T-helper 2 cell (primary cell): ENCODE measurements at places on chromosomes 5 and 9.

DNA sequence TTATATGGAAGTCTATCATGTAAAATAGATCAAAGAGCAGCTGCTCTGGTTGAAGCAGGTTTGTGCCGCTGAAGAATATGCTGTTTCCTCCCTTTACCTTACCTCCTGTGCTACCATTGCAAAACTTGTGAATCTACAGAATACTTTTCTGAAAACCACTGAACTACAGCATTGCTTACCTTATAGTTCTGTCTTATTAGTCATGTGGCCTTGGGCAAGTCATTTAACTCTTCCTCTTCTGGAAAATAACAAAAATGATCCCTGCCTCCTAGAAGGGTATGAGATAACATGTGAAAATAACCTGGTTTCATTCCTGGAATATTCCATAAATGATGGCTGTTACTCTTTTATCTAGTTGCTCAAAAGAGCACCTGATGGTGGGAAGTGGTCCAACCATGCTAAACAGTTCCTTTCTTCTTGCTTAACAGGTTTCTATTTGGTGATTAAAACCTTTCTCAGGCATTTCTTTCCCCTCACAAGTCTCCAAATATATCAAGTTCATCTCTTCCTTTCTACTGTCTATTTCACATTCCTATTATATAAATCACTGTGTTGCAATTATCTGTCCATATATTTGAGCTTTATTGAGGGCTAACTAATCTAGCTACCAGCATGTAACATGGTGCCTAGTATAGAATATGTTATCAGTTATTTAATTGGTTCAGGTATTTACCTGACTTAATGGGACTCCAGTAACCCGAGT is 15.0 kb downstream of the TRIM32 start:
- no peak for DNase-seq

DNA sequence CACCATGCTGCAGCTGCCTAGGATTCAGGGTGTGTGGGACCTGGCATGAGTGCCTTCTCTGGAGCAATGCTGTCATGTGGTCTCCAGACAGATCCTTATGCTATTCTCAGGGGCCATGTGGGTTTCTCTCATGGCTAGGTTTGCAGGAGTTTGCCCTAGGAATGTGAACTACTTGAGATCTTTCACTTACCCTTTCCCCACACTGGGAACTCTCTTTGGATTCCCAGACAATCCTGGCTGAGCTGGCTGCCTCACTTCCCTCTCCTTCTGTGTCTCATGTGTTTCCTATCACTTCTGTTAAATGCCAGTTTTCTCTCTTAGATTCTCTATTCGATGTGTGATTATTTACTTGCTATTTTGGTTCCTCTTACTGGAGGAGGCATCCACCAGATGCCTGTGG is 270.2 kb upstream of the RASA1 start:
- no peak for DNase-seq

DNA sequence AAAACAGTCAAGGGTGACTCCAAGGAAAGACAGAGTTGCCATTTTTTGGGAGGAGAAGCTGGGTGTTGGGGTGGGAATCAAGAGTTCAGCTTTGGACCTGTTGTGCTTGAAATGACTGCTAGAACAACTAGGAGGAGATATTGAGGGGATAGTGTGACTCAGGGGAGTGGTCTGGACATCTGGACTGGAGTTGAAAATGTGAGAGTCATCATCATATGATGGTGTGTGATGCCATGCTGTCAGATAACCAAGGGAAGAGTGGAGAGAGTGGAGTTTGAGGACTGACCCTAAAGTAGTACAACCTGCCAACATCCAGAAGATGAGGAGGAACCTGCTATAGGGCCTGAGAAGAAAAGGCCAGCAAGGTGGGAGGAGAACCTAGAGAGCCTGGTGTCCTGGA is 199.7 kb downstream of the ARHGEF28 start:
- DNase-seq = no peak

DNA sequence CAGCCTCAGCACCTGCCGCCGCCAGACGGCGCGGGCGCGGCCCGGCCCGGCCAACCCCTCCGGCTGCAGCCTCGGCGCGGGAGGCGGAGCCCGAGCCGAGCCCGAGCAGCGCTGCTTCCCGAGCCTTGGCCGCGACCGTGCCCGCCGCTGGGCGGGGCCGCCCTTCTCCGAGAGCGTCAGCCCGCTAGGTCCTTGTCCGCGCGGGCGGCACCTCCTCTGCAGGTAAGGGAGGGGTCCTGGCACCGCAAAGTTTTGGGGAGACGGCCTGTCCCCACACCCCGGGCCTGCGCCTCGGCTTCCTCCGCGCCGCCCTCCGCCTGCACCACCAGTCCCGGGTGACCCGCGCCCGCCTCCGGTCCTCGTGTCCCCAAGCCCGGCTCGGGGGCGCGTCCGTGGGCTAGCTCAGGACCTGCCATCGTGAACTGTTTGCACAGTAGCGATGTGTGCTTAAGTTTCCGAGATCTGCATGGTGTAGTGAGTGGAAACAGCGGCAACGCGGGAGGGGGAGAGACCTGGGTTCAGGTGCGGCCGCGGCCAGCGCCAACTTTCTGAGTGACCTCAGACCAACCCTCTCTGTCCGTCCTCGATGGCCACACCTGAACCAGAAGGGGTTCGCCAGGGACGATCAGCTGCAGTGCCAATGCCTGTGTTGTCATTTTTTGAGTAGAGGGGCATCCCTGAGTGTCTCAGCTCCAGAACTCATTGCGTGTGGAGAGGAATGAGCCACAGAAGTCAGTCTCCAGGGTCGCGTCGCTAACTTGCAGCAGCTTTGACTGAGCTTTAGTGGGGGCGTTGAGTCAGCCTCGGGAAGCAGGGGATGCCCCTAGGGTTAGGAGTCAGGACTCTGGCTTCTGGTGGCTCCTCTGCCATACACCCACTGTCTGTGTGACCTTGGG is at the start of gene FRMPD1:
FRMPD1 (plus strand) TSS at position 82 of the 896 bp plus-strand sequence. CDS start 41,688 bp downstream, outside the sequence.
- peak; percentile 19 for DNase-seq

GRCh38 chr9:117574099-117574498 is 130.1 kb upstream of the TLR4 start:
- no peak for DNase-seq

GRCh38 chr5:79560771-79561524 is 47.0 kb upstream of the HOMER1 start:
- no peak for DNase-seq

DNA sequence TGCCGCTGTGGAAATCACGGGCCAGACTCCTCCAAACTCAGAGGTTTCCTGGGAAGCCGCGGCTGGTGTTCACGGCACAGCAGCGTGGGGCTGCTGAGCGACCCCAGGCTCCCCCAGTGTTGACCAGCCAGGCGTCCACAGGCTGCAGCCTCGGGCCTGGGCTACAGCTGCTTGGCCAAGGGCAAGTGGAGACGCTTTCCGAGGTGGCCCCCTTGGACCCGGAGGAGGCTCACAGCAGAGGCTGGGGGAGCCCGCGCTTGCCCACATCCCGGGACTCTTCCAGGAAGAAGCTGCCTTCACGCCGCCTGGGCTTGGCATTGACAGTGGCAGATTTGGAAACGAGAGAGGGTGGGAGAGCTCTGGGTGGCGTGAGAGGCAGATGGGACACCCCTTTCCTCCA is 53.1 kb upstream of the FCN2 start:
- no peak for DNase-seq

DNA sequence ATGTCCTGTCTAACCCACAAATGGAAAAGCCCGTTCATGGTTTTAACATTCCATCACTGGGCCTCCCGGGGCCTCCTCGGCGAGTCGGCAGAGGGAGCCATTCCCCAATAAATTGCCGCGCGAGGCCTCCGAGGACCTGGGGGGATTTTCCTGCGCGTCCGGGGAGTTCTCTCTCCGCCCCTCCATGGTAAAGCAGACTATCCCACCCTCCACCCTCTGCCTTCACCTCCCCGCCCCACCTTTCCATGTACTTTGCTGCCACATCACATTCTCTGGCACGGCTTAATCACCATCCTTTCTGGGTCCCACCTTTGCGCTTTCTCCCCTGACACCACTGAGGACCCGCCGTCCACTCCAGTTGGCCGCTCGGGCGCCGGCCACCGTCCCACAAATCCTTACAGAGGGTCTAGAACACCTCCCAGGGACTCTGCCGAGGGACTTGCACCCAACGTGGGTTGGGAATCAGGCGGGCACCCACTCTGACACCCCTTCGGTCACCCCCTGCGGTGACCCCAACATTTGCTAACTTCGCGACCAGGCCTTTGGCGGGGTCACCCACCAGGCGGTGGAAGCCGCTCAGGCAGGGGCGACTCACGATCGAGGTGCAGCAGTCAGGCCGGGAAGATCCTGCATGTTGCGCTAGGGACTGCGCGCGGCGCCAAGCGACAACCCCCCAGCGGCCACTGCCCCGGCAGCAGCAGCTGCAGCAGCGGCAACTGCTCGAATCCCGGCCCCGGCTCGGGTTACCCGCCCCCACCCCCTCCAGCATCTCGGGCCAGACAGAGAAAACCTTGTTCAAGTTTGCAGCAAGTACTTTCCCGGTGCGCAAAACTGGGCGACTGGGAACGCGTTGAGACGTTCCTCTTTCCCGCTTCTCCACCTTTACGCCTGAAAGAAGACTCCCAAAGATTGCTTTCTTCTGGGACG is at the start of gene MEGF10:
MEGF10 (plus strand) TSS at position 778 of the 927 bp plus-strand sequence. CDS start 40,513 bp downstream, outside the sequence.
- DNase-seq = peak; percentile 3

DNA sequence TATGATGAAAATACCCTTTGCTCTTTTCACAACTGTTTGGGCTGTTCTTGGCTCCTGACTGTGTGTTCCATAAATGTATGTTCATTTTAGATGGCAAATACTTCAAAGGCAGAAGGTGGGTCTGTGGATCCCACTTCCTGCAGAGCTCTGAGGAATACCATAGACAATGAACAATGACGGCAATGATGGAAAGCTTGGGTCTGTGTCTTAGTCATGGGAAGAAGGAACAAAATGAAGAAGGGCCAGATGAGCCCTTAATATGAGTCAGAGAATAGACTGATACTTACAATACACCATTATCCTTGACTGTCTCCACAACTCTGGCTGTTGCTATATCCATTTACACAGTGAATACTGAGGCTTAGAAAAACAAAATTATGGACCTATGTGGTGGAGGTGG is 126.0 kb downstream of the SLIT3 start:
- no peak for DNase-seq

DNA sequence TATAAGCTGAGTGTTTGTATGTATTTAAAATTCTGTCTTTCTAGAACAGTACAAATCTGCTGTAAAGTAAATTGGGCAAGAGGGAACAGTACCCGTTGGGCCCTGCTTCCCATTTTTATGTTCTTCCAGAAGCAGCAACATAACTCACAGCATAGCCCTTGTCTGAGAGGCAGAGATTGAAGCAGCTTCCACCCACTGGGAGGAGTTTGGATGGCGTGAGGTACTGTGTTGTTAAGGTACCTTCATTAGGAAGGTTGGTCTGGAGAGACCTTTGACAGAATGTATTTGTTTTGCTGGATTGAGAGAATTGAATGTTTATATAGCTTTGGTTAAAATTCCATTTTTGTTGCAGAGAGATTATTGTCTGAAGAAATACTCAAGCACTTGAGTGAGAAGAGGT is 24.8 kb downstream of the RAI14 start:
- no peak for DNase-seq

GRCh38 chr5:173029499-173029921 is 26.6 kb upstream of the CREBRF start:
- DNase-seq = no peak

DNA sequence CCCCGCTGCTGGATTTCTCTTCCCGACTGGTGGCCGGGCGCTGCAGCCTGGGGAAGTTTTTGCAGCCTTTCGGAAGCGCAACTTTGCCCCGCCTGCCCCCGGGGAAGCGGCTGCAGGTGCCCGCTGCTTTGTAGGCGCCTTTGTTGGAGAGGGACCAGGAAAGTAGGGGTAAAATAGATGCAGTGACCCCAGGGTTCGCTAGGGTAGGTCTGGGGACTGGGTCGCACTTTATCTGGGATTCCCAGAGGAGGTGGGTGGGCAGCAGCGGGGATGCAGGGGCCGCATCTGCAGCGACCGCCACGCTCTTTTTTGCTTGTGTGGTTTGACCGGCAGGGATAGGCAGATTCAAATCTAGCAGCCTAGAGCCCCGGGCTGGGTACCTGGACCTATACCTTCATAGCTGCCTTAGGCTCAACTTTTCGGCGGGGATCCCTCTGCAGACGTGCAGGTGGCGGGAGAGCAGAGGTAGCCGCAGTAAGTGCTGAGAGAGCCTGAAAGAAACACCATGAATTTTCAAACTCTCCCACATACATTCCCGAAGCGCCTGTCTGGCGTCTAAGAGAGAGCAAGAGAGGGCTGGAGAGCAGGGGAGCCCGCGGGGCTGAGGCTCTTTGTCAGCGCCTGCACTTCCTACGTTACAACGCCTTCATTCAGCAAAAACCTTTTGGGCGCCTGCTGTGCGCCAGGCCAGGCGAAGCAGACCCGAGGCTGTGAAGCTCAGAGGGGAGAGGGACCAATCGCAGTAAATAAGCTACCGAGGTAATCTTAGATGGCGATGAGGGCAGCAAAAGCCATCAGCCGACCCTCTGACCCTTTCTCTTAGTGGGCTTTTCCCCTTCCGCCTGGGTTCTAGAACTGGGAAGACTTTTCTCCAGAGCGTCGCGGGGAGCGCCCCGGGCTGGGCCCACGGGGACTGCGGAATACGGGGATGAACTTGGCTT is 642 bp downstream of the SV2C start:
- DNase-seq = no peak

- no peak for DNase-seq
Observed at GRCh38 chr5:178399701-178400095, 167.1 kb upstream of the PHYKPL start.

DNA sequence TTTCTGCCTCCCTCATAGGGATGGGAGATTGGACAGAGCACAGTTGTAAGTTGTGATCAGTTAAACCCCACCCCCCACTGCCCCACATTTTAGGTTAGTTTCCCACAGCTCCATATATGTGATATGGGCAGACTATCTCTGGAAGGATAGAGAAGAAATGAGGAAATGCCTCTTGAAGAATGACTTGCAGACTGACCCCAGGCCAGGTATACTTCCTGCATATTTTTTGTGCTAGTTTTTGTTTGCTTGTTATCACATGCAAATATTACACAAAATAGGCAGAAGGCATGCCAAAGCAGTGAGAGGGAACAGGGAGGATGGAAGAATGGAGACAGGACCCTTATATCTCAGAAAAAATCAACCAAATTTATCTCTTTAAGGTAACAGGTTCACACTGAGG is 10.1 kb upstream of the GLRX start:
- no peak for DNase-seq

DNA sequence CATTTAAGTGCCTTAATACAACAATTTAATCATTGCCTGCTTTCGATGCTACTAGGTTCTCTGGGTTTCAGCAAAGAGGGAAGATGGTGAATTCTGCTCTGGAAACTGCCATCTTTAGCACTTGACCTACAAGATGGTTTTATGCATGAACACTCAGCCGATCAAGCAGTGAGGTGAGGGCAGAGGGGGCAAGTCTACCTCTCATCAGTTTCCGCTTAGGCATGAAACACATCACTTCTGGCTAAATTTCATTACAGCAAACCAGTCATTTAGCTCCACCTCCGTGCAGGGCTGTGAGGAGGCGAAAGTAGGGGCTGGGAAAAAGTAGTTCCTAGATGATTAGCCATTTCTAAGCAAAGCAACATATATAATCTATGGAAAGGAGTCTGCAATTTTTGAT is 1018.0 kb downstream of the CDH18 start:
- no peak for DNase-seq

DNA sequence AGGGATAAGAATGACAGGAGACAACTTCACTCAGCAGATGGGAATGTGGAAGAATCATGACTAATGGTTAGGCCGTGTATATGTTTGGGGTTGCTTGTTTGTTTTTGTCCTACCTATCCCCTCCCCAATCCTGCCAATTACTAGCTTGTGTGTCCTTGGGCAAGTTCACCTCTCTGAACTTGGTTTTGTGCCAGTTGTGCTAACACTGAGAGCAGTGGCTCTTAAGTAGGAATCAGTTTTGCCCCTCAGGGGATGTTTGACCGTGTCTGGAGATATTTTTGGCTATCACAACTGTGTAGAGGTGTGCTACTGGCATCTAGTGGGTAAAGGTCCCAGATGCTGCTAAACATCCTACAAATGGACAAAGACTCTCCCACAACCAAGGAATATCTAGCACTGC is 287.0 kb downstream of the DMRT2 start:
- no peak for DNase-seq
